ENCODE measurements at places on chromosomes 6 and 20.

GRCh38 chr20:37327748-37328147 is 18.2 kb upstream of the SRC start:
- no peak for ATAC-seq

DNA sequence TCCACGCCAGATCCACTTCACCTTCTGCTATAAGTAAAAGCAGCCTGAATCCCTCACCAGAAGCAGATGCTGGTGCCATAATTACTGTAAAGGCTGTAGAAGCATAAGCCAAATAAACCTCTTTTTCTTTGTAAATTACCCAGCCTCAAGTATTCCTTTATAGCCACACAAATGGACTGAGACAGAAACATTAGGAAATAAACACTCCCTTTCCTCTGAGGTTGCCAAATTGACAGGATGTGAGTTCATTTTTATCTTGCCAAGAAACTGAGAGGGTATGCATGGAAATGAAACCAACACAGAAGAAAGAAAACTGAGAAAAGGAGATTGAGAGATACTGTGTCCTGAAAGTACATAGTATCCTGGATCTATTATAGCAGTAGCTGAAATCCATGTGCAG is 481.2 kb downstream of the HAO1 start:
- no peak for ATAC-seq

DNA sequence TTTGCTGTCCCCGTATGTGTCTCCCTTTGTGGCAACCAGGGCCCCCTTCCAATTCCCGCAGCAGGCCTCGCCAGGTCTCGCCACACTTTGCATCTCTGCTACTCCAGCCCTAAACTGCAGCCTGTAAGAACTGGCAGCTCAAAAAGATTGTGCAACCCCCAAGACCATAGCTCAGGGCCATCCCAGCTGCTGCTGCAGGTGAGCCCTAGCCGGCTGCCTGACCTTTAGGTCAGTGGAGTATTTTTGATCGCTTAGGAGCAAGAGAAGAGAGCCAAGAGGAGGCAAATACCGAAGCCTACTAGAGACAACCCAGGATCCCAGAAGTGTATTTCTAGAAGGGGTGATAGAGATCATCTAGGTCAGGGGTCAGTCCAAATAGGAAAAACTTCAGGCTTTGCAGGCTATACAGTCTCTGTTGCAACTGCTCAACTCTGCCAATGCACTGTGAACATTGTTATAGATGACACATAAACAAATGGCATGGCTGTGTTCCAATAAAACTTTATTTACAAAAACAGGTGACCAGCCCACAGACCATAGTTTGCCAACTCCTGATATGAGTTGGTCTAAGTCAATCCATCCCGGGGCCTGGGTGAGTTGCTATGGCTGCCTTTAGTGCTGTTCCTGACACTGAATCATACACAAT is 138.4 kb downstream of the EYA2 start:
- no peak for ATAC-seq

DNA sequence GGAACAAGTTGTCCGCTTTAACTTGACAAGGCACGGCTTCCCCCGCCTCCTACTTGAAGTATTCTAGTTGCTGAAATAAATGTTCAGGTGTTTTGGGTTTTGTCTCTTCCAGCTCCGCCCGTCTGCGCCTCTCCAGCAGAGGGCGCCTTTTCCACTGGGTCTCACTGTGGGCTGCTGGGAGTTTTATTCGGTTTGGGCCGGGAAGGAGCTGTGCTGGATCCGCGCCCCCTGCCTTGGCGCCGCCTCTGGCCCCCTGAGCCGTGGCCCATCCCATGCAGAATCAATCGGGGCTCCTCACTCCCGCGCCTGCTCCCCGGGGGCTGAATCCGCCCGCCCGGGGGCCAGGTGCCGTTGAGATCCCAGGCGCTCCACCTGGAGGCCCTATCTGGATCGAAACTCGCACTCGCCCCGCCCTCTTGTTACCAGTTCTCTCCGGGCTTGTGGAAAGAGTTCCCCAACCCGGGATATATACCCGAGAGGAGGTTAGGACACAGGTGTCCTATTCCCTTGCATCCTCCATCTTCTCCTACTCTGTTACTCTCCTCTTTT is 51.0 kb upstream of the TCF21 start:
- ATAC-seq = peak; percentile 96

- ATAC-seq = no peak
Observed at GRCh38 chr6:108648191-108648590, 87.5 kb downstream of the FOXO3 start.

GRCh38 chr20:60573003-60573680 is 614.9 kb downstream of the CDH26 start:
- ATAC-seq = no peak

All from SK-N-SH treated with all-trans-retinoic acid at 6 μM for 48 hours (cell line).